AG10803 (cell line): ENCODE measurements at places on chromosomes 11 and 22.

- DNase-seq: peak; percentile 11
Observed at GRCh38 chr11:113817162-113817561, 37.6 kb downstream of the CLDN25 start.

DNA sequence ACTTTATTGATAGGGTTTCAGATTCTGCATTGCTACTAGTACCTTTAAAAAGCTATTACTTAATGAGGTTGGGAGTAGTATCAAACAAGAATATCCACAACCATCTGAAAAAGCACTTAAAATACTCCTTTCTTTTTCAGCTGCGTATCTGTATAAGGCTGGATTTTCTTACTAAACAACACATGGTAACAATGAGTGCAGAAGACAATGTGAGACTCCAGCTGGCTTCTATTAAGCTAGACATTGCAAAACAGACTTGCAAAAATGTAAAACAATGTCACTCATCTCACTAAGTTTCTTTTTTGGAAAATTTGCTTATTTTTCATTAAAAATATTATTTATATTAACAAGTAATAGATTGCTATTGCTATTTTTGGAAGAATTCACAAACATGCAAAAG, 132.6 kb downstream of the WNT11 start:
- peak; percentile 89 for DNase-seq

GRCh38 chr22:44714703-44715350, 12.8 kb downstream of the PRR5 start:
- DNase-seq: no peak

DNA sequence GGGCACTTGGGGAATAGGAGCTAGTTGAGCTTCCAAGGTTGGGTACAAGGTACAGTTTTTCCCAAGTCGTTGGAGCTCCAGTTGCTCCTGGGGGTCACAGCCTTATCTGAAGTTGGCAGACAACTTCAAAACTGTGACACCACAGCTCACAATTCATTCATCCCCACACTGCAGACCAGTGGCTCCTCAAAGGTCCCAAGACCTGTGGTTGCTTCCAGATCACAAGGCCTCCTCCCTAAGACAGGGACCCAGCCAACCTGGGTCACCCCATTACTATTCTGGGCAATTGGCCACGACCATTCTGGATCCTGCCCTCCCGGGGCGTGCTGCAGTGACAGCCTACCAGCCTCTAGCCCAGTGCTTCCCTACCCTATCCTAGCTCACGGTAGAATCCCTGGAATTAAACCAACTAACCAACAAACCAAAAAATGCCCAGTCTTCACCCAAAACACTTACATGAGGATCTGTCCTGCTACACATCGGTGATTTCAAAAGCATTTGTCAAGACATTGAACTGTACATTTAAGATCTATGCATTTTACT, 862 bp upstream of the PDXP start:
- DNase-seq: peak; percentile 20

- no peak for DNase-seq
Observed at GRCh38 chr11:46976182-46976854, 39.8 kb downstream of the CSTPP1 start.

- DNase-seq: no peak
Observed at GRCh38 chr22:48897645-48898370, 929.9 kb downstream of the BRD1 start.

DNA sequence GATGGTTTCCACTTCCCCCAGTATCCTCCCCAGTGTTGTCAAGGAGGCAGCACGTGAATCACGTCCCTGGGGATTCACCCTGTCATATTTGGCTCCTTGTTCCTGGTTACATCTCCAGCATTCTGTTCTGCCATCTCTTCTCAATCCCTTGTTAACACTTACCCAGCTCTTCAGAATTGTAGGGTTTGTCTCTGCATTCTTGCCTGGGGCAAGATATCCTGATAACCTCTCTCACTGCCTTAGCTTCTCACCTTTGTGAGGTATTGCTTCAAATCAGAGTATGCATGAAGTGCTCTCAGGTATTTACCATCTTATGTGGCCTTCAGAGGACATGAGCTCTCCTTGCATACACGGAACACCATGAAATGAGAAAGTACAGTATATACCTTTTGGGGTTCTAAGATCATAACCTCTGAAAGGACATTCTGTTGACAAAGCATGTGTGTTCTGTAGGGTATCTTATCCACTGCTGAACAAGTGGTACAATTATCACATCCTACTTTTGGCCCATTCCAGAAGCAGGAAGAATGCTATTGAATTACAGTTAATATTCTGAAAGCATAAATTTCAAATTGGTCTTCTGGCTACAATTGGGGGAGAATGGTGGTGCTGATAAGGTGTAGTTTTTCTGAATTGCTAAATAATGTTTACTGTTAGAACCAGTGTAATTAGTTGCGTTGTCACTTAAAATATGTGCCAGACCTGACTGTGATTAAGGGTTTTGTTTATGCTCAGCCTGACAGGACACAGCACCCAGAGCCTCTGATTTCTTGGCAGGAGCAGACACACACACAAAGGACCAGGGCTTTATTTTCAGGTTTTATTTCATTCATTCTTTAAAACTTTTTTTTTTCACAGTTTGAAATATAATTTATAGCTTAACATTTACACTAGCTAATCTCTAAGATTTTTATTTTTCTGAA, 32.7 kb downstream of the VSTM5 start:
- peak; percentile 12 for DNase-seq

GRCh38 chr22:42807185-42807584, 49.9 kb downstream of the ARFGAP3 start:
- DNase-seq: no peak

DNA sequence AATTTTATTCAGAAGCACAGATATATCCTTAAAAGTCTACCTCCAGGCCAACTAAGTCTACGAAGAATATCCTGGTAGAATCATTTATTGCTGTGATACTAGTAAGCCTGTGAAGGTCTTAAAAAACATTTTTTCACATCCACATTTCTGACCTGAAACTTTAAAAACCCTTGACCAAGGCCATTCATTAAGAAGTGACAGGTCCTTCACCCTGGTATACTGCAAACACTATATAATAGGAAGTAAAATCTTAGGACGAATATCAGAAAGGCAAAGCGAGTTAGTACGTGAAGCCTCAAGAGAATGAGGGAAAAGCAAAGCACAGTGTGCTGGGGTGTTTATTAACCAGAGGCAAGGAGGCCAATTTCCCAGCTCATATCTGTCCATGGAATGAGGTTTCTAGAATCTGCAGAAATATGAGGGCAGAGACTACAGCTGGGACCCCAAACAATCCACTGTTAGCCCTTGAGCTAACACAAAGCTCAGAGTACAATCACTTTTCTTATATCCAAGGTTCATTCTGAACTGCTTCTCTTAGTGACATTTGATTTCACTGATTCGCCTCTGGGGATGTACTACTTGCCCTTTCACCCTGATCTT, 71.0 kb downstream of the AMBRA1 start:
- DNase-seq: no peak

- DNase-seq: no peak
Observed at GRCh38 chr11:109036011-109036410, 371.1 kb downstream of the DDX10 start.

DNA sequence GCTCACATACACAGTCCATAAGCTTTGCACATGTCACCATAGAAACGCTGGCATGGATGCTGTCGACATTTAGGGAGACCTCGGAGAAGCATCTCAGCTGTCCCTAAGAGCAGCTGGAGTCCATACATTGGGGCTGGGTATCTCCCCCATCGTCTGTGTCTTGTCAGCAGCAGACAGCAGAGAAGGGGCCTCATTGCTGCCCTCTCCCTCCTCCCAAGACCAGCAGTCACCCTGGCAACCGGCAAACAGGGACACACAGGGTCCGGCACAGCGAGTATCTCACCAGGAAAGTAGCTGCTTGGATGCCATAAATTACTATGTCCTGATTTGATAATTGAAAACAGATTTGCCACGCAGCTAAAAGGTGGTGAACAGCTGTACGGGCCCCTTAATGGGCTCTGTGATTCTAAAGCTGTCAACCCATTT, 84.4 kb downstream of the CD44 start:
- peak; percentile 89 for DNase-seq

DNA sequence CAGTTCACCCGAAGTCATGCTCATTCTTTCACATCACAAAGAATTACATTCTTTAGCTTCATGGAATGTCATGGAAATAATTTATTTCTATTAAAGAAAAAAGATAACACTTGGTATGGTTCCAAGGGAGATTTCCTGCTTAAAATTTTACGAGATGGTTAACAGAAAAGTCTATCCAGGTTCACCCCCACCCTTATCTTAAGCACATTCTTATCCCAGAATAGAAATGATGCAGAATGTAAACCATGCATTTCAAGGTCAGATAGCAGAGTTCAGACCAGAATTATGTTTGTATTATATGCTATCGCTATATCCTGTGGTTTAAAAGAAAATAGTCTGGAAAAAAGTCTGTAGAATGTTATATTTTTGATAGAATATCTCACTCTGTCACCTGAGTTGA, 58.7 kb downstream of the GAS2 start:
- no peak for DNase-seq

DNA sequence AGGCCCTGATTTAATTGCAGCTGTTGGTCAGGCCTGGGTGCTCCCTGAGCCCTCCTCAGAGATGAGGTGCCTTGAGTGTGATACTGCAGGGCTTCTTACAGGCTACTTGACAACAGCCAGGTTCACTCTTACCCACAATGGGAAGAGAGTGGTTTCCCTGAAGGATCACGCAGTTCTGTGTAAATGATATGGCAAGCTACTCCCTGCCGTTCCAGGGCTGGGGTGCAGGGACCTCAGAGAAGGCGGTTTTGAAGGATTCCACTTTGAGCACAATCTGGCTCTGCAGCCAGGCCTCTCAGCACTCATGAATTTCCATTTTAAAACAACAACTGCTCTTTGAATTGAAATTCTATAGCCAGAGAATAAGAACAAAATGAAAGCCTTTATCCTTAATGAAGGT, 92.9 kb downstream of the SLC17A6 start:
- no peak for DNase-seq

- no peak for DNase-seq
Observed at GRCh38 chr11:61026121-61027031, 54.9 kb downstream of the CD6 start.

- peak; percentile 18 for DNase-seq
Observed at GRCh38 chr22:50684986-50685385, 12.4 kb downstream of the SHANK3 start.

DNA sequence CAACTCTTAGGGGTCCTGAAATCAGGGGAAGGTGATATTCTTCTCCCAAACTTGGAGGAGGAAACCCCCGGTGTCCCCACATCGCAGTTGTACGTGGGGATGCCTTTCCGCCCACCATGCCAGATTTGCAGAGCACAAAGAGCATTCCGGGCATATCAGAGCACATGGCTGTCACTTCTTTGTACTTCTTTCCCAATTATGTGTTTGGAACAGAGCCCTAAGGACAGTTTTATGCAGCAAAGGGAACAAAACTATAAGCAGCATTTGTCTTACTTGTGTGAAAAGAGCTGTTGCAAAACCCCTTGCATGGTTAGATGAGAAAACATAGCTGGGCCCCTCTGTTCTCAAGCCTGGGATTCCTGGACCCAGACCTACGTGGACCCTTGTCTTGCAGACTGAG, 41.2 kb downstream of the NTM start:
- no peak for DNase-seq

DNA sequence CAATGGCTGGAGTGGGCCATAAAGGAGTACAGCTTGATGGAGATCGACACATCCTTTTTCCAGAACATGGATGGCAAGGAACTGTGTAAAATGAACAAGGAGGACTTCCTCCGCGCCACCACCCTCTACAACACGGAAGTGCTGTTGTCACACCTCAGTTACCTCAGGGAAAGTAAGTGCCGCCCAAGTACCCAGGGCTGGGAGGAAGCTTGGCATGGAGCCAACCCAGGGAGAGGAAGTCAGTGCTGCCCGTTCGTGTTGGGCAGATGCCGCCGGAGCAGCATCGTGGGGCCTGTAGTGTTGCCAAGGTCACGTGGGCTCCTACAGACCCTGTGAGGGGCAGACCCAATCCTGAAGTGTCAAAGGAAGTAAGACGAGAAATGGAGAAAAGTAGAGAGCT, 78.9 kb downstream of the FLI1 start:
- DNase-seq: no peak

GRCh38 chr11:95891423-95892170, 32.3 kb downstream of the MTMR2 start:
- DNase-seq: no peak

GRCh38 chr22:25509374-25509791, 55.1 kb upstream of the GRK3 start:
- no peak for DNase-seq

GRCh38 chr11:66639066-66639813, 737 bp downstream of the RBM4 start:
- DNase-seq: peak; percentile 48

GRCh38 chr22:17705951-17706900, 67.7 kb downstream of the BCL2L13 start:
- peak; percentile 91 for DNase-seq

- DNase-seq: no peak
Observed at GRCh38 chr22:32613773-32614392, 139.3 kb downstream of the FBXO7 start.

DNA sequence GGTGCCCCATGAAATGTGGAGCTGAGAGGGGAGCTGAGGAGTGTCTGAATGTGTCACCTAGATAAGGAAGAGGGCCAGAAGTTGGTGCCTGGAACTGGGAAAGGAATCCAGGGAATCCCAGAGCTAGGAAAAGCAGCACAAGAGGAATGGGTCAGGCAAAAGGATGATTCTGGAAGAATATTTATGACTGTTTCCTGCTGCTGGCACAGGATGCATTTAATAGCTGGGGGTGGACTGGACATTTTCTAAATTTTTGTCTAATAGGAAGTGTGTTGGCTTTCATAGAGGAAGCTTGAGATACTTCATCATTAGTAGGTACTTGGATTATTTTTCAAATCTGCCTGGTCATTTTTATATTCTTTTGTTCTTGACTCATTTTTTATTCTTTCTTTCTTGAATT, 17.4 kb upstream of the MRGPRX2 start:
- DNase-seq: peak; percentile 52

GRCh38 chr11:116976941-116977570, 121.2 kb downstream of the SIK3 start:
- DNase-seq: peak; percentile 59

GRCh38 chr11:116641561-116642045, 131.2 kb downstream of the BUD13 start:
- DNase-seq: peak; percentile 7

DNA sequence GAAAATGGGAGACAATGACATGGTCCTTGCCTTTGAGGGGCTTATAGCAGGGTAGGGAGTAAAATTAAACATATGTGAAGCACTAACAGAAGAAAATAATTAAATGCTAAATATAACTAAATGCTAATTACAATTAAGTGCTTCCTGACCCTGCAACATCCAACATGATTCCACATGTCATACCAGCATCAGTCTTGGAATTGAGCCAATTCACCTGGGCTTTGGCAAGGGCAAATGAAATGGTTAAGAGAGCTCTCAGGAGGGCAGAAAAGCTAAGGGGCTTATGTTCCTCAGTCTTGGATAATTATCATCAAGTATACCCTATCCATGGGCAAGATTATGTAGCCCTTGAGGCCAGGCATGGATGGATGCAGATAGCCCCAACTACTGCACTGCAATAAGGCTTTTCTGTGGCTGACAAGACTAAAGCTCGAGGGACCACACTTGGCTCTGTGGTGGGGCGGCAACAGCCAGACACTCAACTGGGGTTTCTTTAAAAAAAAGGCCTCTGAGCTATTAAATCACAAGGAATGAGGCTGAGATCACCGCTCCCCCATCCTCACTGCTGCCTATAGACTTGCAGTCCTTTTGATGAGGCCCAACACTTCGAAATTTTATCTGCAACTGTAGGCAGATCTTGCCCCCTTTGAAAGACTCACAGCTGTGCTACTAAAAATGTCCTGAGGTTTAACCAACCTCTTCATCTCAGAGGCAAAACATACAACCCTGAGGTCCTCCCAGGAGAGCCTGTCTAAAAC, 39.0 kb downstream of the IL18BP start:
- DNase-seq: no peak

- no peak for DNase-seq
Observed at GRCh38 chr11:71336176-71336995, 84.0 kb upstream of the SHANK2 start.

GRCh38 chr11:122197066-122197987, 81.3 kb upstream of the BLID start:
- peak; percentile 98 for DNase-seq
